Bladder microvascular endothelial cell (primary cell): ENCODE measurements at places on chromosomes 2 and 18. TPM values are rescaled to one million over a fixed set of nuclear protein-coding genes. Genes with fewer than 3 reads are reported as not detected.

FAM124B gene
- 64.1 and 147 TPM in 2 replicates for total RNA-seq

FEV gene
- not detected in 2 replicates for total RNA-seq

TEKT4 gene
- not detected in 2 replicates for total RNA-seq

RRM2 gene
- total RNA-seq: 38.2 and 38.6 TPM in 2 replicates

LAPTM4A gene
- total RNA-seq: 76.3 and 170 TPM in 2 replicates

SIX3 gene
- not detected in 2 replicates for total RNA-seq
